ENCODE measurements at places on chromosomes 11 and 22. TPM values are rescaled to one million over a fixed set of nuclear protein-coding genes. Genes with fewer than 3 reads are reported as not detected.

GRCh38 chr11:94545264-94546161, 1.8 kb downstream of the FUT4 start:
- no peak for DNase-seq

- DNase-seq: peak; percentile 10
Measured at GRCh38 chr11:75966537-75967287, 151.7 kb downstream of the UVRAG start.

- no peak for DNase-seq
Measured at GRCh38 chr22:20080445-20080775, 369 bp downstream of the DGCR8 start.

C11orf86 gene
- 0.28 TPM for total RNA-seq

DNA sequence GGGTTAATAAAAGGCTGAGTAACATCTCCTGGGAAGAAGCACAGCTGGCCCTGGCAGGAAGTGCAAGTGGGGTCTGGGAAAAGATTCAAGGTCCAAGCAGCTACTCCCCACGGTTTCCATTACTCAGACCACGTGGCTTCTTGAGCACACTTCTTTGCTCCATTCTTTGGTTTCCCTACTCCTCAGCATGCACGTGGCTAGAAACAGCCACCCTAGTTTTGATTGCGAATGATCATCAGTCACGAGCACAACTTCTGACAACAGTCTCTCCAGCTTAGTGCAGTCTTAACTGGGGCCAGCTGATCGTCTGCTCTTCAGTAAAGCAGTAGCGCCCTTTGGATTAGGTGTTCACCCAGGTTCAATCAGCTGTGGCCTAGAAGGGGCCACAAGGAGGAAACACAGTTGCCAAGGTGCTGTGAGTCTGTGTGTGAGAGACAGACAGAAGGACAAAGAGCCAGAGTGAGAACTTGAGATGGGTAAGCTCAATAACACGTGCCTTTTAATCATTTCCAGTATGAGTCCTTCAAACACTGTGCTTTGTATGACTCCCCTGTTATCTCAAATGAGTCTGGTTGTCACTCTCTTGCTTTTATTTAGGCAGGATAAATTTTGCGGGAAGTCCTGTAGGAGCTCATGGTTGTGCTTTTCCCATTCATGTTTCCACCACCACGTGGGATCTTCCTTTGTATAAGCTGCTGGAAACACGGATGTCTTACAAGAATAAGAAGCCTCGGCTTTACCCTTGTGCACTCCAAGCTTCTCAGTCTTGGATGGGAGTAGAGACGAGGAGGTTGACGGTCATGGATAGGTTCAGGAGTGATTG, 901 bp upstream of the PARVA start:
- no peak for DNase-seq

OR6A2 gene
- 0.15 TPM for total RNA-seq

DNA sequence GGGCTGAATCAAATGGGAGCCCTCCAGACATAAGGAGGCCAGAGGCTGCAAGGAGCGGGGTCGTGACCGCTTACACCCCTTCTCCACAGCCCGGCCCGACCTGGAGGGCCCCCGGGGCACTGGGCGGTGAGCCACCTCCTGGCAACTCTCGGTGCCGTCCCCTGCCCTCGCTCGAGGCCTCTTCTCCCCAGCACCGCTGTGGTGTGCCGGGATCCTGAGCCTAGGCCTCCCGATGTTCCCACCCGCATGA, 432 bp upstream of the GP1BB start:
- no peak for DNase-seq

DNA sequence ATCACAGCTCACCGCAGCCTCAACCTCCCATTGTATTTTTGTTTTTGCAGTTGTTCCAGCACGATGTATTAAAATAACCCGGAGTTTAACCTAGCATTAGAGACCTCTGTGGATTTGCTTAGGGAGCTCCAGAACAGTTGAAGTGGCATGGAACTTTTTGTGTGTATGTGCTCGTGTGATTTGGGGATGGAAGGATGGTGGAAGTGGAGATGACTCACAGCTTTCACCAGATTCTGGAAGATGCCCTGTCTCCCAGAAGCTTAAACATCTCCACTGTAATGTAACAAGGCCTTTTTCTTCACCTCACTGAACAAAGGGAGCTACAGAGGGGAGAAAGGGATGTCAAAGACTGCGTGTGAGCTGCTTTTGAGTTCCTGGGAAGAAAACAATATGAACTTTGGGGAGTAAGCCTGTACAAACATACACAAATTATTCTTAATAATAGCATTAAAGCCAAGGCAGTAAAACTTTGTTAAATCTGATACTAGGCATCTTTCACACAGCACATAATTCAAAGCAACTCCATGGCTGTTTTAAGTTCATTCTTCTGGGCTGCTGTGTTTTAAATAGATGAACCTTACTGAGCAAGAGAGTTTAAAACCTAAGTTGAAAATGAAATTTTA, 226.4 kb downstream of the ADAMTS15 start:
- DNase-seq: no peak

- DNase-seq: no peak
Measured at GRCh38 chr11:133559833-133560471, 27.7 kb upstream of the OPCML start.

- DNase-seq: no peak
Measured at GRCh38 chr11:45889555-45889954, 4.1 kb downstream of the MAPK8IP1 start.

DGCR6L gene
- total RNA-seq: 43.5 TPM

- no peak for DNase-seq
Measured at GRCh38 chr11:22584976-22585375, 40.6 kb downstream of the FANCF start.

UBQLNL gene
- total RNA-seq: 0.72 TPM

DNA sequence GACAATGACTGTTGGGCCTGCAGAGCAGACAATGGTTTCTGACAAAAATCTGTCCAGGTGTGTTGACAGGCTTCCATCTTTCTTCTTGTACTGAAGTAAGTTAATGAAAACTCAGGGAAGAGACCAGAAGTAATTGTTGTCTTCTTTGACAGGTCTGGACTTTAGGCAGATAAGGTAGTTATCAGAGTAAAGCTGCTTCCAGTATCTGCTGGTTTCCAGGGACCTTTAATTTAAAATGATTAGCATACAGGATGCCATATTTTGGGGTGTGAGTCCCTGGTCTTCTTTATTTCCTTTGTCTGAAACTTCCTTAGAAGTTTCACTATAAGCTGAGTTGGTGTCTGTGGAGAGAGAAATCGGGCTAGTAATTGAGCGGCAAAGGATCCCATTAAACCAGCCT, 1.4 kb downstream of the TMX2 start:
- DNase-seq: no peak

DNA sequence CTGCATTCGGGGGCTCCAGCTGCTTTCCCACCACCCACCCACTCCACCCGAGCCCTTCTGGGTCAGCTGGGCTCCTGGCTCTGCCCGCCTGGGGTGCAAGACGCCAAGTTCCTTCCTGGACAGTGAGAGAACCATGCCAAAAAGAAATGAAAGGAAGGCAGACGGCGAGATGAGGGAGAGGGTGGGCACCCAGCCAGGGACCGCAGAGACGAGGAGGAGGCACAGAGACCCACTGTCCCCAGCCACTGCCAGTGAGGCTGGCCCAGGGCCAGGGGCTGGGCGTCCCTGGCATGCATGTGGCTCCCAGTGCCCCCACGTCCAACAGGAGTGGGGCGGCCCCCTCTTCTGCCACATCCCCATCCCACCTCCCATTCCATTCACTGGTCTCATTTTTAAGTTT, 10.8 kb upstream of the CD81 start:
- DNase-seq: no peak

DNA sequence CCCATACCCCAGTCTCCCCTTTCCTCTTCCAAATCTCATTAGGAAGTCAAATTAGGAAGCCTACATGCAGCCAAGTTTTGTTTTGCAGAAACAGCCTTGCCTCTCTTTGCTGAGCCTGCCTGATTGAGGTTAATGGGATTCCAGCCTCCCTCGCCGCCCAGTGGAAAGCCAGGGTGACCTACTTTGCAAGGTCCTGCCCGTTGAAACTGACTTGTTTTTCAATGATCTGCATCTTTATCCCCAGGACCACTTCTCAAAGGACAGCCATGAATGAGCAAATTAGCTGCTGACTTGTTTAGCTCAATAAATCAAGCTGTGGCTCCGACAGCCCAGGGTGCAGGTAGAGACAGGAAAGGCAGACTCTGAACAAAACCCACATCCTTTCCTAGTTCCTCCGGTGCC, 110.4 kb downstream of the RRAS2 start:
- DNase-seq: no peak

DNA sequence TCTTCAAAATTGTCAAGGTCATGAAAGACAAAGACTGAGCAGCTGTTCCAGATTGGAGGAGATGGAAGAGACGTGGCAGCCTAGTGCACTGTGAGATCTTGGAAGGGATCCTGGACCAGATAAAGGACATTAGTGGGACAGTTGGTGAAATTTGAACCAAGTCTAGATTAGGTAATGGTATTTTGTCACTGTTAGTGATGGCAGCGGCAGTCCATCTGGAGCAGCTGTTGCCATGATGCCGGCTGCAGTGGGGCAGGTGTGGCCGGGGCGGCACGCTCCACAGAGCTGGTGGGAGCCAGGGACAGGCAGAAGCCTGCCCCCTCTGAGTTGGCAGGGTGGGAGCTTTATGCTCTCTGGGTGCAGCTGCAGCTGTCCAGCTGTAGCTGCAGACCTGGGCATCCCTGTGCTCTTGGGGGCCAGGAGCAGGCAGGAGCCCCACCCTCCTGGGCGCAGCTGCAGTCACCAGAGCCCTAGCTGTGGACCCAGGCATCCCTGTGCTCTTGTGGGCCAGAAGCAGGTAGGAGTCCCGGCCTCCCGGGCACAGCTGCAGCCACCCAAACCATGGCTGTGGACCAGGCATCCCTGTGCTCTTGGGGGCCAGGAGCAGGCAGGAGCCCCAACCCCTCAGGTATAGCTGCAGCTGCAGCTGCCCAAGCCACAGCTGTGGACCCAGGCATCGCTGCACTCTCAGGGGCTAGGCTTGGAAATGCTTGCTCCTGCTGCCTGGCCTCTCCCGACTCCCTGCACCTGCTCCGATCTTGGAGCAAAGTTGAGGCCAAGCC, 20.7 kb downstream of the DIXDC1 start:
- DNase-seq: no peak

- DNase-seq: peak; percentile 64
Measured at GRCh38 chr11:60899046-60899936, 7.1 kb downstream of the PRPF19 start.

OR52I1 gene
- not detected for total RNA-seq

- no peak for DNase-seq
Measured at GRCh38 chr11:71150859-71151258, 101.5 kb downstream of the SHANK2 start.

RAG1 gene
- 0.44 TPM for total RNA-seq

- no peak for DNase-seq
Measured at GRCh38 chr22:23279781-23280180, 99.5 kb downstream of the BCR start.

- no peak for DNase-seq
Measured at GRCh38 chr22:37269936-37270678, 12.2 kb upstream of the CYTH4 start.

DNA sequence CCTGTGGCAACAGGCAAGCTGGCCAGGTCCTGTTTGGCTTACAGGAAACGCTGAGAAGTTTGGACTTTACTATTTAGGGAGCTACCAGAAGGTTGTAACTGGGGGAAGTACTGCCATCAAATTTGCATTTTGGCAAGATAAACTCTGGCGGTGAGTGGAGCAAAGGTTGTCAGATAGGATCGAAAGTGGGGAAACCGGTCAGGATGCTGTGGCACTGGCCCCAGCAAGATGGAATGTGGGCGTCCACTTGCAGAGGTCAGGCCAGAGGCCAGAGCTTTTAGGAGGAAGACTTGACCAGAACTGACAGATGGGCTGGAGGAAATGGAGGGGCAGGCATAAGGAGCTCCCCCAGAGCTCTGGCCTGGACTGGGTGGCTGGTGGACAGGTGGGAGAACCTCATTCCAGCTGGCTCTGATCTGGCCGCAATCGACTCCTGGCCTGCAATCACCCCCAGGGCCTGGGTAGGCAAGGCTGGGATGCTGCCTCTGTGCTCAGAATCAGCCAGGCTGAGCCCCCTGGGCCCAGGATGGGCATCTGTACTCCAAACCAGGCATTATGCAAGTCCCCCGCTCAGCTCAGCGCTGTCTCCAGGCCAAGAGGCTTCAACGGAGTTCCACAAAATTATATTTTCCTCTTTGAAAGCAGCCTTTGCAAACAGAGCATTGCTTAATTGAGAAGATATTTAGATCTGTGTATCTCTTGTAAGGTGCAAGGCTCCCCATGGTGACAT, 178.3 kb upstream of the NECTIN1 start:
- no peak for DNase-seq

GRCh38 chr11:86136538-86136937, 67.7 kb upstream of the PICALM start:
- DNase-seq: no peak

Data from Panc1 (cell line).